ENCODE measurements at places on chromosomes 7 and 10.

- DNase-seq = no peak
These were observed 226.5 kb downstream of the NEBL start for GRCh38 chr10:20670579-20670978.

DNA sequence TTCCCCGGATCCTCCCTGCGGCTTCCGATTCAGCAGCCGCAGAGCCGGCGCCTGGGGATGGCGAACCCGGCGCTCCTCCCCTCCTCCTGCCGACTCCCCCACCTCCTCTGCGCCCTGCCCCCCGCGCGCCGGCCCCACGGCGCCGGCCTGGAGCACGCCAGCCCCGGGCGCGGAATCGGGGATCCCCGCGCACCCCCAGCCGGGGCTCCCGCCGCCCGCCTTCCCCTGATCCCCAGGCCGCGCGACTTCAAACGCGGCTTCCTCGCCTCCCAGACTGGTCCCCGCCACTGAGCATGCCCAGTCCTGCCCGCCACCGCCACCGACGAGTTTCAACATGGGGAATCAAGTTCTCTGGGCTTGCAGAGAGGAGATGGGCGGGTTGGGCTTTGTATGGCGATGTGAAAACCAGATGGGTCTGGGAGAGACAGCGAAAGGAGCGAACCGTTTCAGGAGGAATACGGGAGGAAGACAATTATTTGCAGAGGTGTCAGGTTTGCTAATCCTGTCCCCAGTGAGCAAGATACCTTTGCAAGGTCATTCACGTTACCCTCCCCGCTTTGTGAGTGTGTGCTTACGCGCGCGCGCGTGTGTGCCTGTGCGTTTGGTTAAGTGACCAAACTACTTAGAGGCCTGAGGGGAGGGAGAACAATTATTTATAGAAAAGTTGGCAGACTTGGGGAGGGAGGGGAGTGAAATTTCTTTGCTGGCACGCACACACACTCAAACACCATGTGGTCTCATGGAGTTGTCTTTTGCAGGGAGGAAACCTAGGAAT, at the start of gene PANK1:
TSS of gene PANK1 (minus strand) at position 276 of the 775 bp plus-strand sequence. CDS start 351 bp downstream, outside the sequence.
- peak; percentile 82 for DNase-seq

DNA sequence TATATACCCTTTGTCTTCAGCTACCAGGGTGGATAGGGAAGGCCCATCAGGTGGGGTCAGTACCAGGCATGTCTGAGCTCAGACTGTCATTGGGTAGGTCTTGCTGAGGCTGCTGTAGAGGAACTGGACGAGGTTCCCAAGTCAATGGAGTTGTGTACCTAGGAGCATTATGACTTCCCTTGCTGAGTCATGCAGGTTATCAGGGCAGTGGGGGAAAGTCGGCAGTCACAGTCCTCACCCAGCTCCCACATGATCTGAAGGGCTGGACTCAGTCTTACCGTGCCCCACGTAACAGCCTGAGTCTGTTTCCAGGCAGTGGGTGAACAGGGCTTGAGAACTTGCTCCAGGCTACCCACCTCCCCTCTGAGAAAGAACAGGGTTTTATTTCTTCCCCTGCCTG, 260.8 kb upstream of the COBL start:
- no peak for DNase-seq

GRCh38 chr10:35545878-35546590, 59.1 kb upstream of the GJD4 start:
- no peak for DNase-seq

DNA sequence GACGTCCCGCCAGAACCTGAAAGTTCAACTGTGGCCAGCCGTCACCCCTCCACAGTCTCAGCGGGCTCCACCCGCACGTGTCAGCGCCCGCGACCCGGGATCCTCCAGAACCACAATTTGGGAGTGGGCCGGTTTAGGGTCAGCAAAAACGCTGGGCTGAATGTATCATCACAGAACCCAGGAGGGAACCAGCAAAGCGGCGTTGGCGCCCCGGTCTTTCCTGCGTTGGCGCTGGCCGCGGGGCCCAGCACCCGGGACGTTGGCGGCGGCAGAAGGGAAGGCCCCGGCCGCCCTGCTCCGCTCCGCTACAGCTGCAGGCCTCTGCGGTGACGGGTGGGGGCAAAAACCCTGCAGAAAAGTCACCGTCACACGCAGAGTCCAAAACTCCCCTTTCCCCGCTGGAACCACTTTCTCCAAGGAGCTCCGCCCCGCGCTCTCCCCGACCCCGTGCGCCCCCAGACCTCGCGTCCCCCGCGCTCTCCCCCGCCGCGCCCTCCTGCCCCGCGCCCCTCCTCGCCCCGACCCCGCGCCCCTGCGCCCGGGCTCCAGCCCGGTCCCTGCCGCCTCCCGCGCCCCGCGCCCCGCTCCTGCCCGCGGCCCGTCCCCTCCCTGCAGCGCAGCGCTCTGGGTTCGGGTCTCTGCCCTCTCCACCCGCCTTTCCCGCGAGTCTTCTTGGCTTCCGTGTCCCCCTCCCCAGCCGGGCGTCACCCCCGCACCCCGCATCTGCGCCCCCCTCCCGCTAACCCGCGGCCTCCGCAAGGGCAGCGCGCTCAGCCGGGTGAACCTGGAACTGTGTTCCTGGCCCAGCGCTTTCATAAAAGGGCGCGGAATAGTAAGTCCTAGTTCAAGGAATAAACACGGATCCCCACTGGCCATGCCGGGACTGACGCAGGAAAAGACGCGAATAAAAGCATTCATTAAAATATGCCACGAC, 24.0 kb upstream of the RNF32 start:
- DNase-seq = no peak

DNA sequence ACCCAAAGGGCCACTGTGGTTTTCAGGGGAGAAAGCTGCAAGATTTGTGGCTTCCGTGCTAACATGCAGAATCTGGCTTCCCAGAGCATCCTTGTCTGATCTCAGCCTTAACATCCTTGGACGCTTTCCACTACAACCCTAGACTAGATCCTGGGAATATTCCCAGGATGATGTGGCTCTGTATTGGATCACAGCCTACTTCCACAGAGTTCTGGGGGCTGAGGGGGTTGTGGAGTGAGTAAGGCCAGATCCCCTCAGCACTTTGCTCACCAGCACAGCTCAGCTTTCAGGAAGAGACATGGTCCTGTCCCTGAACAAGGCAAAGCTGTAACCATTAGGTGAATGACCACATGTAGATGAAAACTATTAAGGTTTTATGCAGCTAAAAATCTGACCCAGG, 241.3 kb upstream of the MYO3A start:
- no peak for DNase-seq

DNA sequence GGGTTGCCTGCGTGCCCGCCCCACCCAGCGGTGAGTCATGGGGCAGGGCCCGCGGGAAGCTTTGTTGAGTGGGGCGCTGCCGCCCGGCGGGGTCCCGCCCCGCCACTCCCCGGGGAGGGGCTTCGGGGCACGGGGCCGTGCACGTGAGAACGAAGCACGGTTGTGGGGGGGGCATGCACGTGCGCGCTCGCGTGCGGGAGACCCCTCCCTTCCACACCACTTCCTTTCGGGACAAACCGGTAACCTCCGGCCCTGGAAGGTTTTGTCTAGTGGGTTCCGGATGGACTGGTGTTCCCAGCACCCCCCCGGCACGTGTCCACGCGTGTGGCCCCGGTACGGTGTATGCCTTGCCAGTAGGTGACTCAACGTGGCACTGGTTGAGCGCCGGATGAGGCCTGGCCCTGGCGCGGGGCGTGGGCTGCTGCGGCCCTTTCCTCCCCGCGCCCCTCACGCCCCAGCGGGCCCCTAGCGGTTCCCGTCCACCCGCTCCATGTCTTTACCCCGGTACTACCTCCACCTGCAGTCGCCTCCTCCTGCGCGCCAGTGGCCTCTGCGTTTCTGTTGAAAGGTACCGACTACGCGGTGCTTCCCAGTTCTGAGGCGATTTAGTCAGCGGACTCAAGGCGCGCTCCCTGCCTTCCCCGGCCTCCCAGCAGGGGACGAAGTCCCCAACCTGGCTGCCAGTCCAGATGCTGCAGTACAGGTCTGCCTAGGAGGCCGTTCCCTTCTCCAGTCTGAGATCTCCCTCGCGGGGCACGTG, 3.1 kb downstream of the ADIRF start:
- DNase-seq = peak; percentile 71

DNA sequence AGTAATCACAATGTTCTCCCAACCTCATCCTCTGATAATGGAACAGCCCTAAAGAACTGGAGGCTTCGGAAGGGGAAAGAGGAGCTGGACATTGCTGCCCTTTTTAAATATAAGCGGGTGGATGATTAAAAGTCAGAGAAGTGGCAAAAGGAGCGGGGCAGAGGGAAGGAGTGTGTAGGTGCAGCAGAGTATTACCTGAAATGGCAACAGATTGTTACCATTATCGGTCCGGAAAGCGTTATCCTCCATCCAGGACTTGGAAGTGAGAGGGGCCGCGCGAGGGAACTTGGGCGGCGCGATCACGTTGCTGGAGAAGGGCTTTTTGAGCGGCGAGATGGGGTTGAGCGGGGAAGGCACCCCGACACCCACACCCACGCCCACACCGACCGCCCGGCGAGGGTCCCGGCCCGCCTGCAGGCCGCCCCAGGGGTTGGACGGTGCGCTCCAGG, 51.7 kb downstream of the CPEB3 start:
- DNase-seq = no peak

DNA sequence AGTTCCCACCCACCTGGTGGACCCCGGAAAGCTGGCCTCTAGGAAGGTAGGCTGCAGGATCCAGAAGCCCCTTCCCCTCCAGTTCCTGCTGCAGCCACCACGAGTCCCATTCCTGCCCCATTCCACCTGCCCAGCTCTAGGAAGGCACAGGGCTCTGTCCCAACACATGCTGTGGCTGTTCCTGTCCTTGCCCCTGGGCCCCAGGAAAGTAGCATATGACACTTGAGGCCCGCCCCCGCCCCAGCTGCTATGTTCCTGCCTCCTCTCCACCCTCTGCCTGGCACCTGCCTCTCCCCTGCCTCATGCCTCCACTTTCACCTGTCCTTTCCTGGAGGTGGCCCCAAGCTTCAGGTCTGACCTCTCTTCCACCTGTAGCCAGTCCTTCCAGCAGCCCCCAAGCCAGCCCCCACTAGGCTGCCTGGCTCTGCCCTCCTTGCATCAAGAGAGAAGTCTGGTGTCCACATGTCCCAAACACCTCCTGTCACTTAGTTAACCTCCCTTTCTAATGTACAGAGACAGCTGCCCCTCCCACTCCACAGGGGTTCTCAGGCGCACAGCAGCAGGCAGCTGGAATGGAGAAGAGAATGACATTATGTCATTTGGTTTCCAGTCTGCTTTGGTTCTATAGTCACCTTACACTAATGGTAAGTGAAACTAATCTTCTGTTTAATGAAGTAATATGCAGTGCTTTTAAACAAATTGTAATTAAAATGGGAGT, 22.7 kb downstream of the YKT6 start:
- DNase-seq = no peak

DNA sequence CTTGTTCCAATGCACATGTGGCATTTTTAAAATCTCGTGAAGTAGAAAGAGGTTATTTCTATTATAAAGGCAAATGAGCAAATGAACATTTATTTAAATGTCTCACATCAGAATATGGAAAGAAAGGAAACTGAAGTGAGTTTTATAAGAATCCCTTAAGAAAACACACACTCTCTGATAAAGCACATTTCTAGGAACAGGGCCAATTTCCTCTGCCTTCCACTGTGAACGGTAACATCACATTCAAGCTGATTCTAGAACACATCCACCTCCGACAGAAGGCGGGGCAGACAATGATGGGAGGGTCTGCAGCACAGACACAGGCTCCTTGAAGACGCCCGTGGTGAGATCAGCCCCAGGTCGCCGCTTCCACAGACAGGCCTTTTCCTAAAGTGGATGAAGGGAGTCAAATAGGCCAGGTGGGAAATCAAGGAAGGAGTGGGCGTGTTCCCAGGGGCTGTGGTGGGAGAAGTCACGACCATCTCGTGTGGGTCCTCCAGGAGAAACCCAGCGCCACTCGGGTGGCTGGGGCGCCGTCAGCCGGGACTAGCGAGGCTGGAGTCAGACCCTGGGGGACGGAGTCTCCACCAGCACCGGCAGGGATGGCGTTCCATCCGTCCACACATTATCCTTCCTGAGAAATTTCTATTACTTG, 31.1 kb downstream of the PITRM1 start:
- no peak for DNase-seq

GRCh38 chr10:110642204-110643034, 1.7 kb upstream of the RBM20 start:
- no peak for DNase-seq

DNA sequence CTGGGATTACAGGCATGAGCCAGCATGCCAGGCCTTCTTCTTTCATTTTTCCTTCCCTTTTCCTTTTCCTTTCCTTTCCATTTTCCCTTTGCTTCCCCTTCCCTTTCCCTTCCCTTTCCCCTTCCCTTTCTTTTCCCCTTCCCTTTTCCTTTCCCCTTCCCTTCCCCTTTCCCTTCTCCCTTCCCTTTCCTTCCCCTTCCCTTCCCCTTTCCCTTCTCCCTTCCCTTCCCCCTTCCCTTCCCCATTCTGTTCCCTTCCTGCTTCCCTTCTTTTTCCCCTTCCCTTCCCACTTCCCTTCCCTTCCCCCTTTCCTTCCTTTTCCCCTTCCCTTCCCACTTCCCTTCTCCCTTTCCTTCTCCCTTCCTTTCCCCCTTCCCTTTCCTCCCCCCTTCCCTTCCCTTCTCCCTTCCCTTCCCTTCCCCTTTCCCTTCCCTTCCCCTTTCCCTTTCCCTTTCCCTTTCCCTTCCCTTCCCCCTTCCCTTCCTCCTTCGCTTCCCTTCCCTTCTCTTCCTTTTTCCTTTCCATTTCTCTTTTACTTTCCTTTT, 712.2 kb upstream of the POM121L12 start:
- DNase-seq = no peak

DNA sequence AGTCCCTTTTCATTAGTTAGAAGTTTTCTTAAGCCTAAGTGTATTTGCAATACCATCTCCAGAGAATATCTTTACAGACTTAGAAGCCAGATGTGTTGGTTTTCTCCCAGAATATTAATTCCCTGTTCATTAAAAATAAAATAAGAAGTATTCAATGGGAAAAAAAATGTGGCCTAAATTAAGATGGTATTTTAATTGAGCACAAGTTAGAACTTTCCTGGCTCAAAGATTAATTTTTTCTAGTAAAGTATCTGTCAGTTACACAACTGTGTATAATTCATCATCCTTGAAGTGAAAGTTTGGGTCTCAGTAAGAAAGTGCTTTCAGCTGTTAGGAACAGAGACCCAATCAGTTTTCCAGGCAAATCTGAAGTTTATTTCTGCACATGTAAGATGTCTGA, 1179.5 kb upstream of the C7orf33 start:
- DNase-seq = no peak

DNA sequence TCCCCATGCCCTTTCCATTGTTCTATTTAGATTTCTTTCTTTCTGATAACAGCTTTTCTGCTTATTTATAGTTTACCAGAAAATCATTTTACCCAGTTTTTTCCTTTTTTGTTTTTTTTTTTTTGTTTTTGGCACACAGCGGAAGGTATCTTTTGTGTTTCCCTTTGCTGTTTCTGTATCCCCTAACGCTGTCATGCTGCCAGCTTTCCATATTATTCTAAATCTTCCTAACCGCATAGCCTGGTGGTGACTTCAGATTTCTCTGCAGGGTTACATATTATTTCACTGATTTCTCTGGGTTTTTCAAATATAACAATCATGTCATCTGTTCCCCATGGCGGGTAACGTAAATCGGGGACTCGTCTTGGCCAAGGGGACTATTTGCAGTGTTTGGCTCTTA, 4.0 kb upstream of the SLC29A4 start:
- no peak for DNase-seq

Data from H9 (cell line).